ENCODE measurements at places on chromosomes 1 and 21.

DNA sequence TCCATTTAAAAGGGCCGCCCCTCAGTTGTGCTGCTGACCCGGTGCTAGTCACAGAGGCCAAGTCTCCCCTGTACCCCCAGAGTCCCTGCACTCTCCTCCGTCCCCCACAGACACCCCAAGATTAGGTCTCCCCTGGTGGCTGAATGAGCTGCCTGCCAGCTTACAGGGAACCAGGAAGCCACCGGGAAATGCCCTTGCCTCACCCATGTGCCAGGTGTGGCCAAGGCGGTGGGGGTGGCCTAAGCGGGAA lies 32.7 kb downstream of the HSPG2 start:
- DNase-seq, result no peak

DNA sequence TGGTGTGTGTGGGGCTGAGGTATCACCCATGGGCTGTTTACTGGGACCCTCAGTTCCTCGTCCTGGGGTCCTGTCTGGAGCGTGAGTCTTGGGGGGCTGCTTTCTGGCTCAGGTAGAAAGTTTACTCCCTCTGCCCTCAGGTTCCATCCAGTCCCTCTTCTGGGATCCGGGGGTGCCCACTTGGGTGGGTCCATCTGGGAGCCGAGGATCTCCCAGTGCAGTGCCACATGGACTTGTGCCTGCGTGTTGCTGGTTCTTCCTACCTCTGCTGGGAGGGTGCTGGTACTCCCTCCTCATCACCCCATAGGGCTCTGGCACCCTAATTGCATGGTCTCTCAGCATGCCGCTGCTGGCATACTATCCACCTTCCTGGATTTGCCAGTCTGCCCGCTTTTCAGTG lies 14.0 kb downstream of the SNAP47 start:
- no peak for DNase-seq

GRCh38 chr21:32214654-32215305 lies 64.1 kb downstream of the MIS18A start:
- DNase-seq, result no peak

DNA sequence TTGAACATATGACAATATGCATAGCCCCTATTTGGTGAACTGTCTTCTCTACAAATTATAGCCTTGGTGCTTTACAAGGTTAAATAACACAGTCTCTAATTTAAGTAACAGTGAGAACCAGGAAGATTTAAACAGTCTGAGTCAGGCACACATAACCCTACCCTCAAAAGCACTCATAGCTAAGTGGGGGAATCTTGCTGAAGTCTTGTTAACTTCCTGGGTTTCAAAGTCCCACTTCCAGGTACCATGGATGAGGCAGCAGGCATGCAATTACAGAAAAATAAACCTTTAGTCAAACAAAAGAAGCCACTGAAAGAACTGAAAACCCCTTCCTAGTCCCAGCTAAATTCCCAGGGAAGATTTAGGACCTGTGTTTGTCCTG lies 147.6 kb downstream of the PBX1 start:
- no peak for DNase-seq

GRCh38 chr1:42935313-42935895 lies 23.3 kb downstream of the SLC2A1 start:
- no peak for DNase-seq

All from natural killer cell treated with Interleukin-12 subunit alpha and Interleukin-12 subunit beta and Interleukin-15 and Interleukin-18, amount 100 ng/mL, for 72 hours (primary cell).